ENCODE measurements at places on chromosomes 2 and 18. TPM values are rescaled to one million over a fixed set of nuclear protein-coding genes. Genes with fewer than 3 reads are reported as not detected.

- DNase-seq = no peak
Observed at GRCh38 chr2:182406221-182406620, 20.6 kb downstream of the PDE1A start.

DNA sequence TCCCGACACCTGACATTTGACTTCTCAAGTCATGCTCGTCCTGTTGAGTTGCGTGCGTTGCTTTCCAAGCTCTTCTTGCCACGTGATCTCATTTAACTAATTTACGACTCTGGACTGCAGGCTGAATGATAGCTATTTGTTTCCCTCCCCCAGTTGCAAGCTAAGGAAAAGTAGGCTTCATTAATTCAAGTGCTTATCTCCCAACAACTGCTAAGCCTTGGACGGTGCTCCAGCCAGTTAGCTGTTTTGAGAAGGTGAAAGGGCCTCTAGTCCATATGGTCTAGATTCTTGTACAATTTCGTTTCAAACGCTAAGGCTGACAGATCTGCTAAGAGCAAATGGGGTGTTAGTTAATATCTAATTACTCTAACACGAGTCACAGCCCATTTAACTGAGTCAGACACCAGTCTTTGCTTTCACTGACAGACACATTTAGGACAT lies 21.1 kb downstream of the GPR45 start:
- no peak for DNase-seq

DNA sequence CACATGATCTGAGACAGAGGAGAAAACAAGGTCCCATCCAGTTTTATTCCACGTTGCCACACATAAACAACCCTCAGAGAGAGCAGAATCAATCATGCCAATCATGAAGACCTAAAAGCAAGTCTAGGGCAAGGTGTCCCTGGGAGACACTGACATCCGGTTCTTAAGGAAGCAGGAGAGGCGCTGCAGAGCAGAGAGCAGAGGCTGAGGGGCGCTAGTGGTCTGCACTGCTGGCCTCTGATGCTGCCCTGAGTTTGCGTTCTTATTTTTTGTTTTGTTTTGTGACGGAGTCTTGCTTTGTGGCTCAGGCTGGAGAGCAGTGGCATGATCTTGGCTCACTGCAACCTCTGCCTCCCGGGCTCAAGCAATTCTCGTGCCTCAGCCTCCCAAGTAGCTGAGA lies 83.3 kb downstream of the SMIM21 start:
- no peak for DNase-seq

Gene TXNDC2
- total RNA-seq = 0.13 TPM

Gene BCL11A
- 279 TPM for total RNA-seq
